ENCODE measurements at places on chromosomes 11 and 22.

- no peak for DNase-seq
Observed at GRCh38 chr11:5204787-5205186, 4.3 kb upstream of the OR51V1 start.

DNA sequence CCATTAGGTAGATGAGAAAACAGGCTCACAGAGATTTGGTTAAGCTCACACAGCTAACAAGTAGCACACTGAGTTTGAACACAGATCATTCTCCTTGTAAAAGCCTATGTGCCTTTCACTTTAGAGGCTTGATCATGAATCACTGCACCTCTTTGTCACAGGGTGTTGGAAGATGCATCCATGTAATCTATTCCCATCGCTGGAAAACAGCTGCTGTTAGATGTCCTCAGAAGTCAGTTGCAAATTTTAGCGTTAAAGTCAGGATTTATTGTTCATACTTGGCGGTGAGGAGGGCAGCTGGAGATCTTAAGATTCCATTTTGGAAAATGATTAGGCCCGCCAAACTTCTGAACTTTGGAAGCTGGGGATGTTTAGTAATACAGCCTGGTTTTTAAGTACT is 2.6 kb downstream of the CNTF start:
- no peak for DNase-seq

GRCh38 chr22:25942856-25943411 is 200.9 kb downstream of the MYO18B start:
- DNase-seq, result no peak

DNA sequence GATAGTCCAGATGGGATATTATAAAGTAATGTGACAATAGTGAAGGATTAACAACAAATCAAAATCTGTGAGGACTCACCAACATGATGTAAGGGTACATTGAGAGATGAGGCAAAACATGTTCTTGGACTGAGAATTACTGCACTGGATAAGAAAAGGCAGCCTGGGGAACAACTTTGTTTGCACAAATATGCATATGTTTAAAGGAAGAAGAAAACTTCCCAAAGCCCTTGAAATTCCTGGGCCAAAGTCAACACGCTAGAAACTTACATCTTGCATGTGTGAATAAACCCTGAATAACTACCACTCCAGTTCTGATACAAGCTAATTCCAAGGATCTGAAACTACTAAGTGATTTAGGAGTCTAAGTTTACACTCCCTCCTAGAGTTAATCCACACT is 1.1 kb downstream of the OR52A5 start:
- DNase-seq, result no peak

DNA sequence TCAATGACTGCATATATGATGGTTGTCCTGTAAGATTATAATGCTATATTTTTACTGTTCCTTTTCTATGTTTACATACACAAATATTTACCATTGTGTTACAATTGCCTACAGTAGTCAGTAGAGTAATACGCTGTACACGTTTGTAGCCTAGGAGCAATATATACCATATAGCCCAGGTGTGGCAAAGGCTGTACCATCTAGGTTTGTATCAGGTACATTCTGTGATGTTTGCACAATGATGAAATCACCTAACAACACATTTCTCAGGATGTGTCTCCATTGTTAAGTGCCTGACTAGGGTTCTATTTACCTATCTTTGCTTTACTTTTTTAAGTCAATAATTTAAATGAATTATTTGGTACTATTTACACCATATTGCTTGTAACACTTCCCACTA is 21.9 kb downstream of the PRR5L start:
- no peak for DNase-seq

DNA sequence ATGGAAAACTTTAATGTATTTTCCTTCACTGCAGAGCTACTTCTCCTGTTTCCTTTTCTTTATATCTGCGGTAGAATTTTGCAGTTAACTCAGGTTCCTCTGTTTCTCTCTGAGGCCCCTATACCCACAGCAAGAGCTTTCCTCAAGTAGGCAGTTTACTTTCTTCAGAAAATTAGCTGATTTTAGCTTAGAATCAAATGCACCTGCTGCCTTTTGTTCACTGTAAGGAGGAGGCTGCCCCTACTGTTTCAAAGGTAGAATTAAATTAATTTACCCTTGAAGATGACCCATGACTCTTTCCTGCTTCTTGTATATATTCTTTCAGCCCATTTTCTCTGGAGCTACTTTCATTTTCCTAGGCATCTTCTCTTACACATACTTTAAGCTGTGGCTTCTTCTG is 68.7 kb upstream of the GDPD4 start:
- no peak for DNase-seq

- no peak for DNase-seq
Observed at GRCh38 chr11:73623686-73624085, 22.7 kb upstream of the PLEKHB1 start.

DNA sequence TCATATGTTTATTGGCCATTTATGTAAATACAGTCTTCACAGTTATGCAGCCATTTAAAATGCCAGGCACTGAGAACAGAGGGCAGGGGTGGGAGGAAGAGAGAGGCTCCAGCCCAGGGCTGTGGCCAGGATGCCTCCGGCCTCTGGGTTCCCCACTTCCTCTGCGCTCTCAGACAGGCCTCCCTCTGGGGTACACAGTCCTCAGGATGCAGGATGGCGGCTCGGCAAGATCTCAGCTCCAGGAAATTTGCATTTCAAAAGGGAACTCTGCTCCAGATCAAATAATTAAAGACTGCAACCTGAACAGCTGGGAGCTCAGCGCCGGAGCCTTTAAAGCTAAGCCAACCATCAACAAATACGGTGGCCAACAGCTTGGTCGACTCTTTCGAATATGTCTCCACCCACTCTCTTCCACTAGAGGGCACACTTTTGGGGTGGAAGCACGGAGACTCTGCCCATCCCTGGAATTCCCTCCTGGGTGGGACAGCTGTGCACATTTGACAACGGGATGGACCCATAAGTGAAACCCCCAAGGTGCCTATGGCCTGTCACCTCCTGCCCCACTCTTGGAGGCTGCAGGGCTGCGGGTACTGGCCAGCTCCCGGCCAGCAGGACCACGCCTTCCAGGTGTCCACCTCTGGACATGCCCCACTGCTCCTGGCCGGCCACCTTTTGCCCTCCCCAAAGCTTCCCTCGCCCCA is 1044.7 kb downstream of the BRD1 start:
- no peak for DNase-seq

DNA sequence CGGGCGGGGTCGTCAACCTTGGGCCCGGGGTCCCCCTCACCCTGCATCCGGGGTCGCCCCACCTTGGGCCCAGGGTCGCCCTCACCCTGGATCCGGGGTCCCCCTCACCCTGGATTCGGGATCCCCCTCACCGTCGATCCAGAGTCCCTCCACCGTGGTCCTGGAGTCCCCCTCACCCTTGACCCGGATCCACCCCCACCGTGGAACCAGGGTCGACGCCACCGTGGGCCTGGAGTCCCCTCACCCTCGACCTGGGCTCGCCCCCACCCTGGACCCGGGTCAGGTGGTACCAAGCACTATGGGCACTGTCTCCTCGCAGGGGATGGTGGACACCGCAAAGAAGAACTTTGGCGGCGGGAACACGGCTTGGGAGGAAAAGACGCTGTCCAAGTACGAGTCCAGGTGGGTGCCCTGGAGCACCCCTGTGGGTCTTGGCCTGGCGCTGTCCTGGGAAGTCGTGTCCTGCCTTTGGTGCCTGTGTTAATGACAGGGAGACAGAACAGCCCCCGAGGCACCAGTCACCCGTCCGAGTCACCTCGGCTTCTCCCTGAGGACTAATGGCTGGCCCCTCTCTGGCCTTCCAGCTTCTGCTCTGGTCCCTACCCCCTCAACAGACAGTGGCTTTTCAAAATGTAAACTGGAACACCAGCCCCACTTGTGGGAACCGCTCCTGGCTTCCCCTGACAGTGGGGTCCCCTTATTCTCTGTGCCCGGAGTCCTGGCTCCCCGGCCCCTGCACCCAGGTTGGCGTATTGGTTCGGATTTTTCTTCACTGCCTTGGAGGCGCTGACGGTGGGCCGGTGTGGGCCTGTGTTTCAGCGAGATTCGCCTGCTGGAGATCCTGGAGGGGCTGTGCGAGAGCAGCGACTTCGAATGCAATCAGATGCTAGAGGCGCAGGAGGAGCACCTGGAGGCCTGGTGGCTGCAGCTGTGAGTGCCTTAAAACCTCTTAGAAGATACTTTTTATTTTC is 762 bp downstream of the CRELD2 start:
- no peak for DNase-seq

DNA sequence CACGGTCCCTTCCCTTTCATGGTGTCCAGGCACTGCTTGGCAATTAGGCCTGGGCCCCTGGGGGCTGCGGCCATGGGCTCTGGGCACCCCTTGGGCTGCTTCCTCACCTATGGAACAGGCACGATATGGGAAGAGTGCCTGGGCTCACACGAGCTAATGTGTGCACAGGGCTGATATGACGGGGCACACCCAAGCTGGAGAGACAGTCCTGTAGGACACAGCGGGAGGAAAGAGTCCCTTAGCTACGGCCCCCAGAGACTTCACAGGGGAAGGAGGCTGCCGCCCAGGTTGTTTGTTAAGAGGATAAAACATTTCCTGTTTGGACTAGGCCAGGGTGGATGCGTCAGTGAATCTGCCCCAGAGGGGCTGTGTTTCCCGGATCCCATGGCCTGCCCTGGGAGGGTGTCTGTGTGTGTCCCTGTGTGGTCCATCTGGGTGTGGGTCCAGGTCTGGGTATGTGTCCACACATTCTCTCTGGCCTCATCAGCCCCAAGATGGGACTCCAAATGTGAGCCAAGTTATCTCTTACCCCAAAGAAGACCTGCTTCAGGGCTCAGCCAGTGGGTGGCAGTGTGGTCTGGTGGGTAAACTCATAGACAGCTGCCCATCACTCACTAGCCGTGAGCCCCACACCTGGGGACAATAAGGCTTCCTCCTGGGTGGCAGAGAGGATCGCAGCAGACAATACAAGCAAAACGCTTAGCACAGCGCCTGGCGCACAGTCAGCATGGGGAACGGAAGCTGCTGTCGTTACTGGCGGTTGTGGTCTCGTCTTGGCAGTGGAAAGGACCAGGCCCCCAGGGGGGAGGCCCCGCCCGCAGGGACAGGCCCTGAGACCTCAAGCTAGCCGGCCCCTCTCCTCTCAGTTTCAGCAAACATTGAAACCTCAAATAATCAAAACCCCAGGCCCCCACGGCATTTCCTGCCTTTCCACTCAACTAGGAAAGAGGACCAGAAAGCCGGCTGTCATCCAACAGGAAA is 3.2 kb upstream of the EMID1 start:
- peak; percentile 57 for DNase-seq

DNA sequence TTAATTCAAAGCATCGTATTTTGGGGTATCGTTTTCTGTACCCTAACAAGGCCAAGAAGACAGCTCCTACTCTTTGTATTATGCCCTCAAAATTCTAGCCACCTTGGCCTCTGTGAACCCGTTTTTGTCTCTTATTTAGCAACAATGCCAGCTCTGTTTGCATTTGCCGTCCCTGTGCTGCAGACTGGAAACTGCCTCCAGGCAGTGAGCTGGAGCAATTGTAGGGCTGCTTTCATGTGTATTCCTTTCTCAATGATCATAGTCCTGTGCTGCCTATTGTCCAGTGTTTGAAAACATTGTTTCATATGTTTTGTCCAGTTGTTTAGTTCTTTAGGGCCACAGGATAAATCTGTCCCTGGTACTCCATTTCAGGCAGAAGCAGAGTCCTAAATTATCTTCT is 19.9 kb upstream of the BACE1-AS start:
- DNase-seq, result no peak

DNA sequence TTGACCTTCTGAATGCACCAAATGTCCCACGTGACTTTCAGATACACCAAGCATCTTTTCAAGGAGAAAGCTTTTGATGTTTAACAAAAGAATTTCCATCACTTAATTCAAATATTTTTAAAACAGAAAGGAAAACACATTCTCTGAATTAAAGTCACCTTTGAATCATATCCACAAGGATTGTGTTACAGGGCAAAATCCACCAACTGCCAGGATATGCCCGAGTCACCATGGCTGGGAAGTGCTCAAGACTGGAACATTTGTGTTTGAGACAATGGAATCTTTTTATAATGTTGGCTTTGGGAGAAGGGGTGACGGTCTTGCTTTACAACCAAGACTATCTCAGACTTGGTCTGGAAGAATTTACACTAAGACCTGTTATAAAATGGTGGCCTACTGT is 40.8 kb downstream of the BID start:
- DNase-seq, result no peak

DNA sequence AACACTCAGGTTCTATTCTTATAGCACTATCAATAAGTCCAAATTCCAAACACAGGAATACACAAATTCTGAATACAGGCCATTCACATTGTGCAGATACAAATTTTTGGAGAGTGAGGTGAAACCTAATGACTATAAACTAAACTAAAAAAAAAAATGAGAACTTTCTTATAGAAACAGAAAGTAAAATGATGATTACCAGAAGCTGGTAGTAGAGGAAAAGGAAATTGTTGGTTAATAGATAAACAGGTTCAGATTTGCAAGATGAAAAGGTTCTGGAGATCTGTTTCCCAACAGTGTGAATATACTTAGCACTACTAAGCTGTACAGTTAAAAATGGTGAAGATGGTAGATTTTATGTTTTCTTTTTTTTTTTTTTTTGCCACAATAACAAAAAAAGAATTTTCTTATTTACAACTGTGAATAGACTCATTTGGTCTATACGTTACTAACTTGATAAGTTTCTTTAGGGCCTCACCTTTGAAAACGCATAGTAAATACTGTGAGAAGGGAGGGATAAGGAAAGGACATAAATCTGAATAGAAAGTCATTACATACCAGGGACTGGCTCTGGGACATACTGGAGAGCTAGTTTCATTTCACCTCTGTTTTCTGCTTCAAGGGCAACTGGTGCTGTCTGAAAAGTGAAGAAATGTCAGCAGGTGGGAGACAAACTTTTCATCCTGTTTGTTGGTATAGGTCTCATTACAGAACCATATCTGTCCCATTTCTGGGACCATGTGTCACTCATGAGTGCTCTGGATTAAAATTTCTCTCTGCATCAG is 14.2 kb upstream of the CCDC89 start:
- DNase-seq, result no peak

DNA sequence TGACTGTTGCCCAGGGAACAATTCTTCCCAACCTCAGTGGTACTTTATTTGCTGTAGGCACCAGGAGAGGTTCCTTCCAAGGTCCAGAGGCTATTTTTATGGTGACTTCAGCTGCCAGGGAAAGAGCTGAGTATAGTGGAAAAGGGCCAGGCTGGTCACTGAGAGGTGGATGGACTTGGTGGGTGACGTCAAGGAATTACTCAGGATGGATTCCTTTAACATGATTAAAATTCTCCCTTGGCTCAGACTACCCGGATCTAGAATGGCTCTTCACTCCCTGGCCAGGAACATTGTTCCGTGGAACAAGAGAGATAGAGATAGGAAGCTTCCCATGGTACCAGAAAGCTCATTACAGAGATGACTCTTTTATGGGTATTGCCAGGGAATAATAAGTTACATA is 8.7 kb upstream of the CALCA start:
- no peak for DNase-seq

GRCh38 chr11:17839450-17839849 is 104.9 kb downstream of the KCNC1 start:
- DNase-seq, result no peak

GRCh38 chr22:41057076-41057475 is 35.3 kb upstream of the EP300 start:
- no peak for DNase-seq

All from activated CD4-positive, alpha-beta T cell treated with anti-CD3 and anti-CD28 coated beads, Interleukin-2, amount 10 ng/mL, durations not matched to agents 7 days and 5 days (primary cell).